ENCODE measurements at places on chromosomes 7 and 10.
A peak's percentile ranks its signal among the peaks of the same experiment; 100 is the strongest.

- DNase-seq, result no peak
These were observed 331.7 kb upstream of the ZMIZ1 start for GRCh38 chr10:78736926-78737630.

GRCh38 chr7:91151916-91152315, 112.3 kb upstream of the FZD1 start:
- DNase-seq, result no peak

- DNase-seq, result peak; percentile 39
These were observed 526.1 kb downstream of the LRMDA start for GRCh38 chr10:75957314-75958120.

DNA sequence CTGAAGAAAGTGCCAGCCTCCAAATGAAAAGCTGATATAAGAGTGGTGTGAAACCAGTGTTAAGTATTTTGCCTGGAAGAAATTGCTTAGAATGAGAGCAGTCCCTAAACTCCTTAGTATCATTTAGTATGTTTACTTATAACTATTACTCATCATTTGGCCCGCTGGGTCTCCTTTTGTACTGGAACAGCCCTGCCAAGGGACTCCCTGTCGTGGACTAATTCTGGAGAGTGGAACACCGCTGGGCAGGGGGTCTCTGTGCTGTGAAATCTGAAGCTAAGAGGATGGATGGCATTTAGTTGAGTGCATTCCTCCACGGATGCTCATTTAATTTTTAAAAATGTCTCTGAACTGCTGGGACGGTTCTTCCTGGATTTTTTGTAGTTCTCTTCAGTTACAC, 889.9 kb upstream of the C7orf33 start:
- no peak for DNase-seq
